Stimulated activated CD4-positive, alpha-beta T cell treated with anti-CD3 and anti-CD28 coated beads, Interleukin-15, amount 100 ng/mL, for 1 hour (primary cell): ENCODE measurements at places on chromosomes 6 and 20.

- DNase-seq: no peak
Measured at GRCh38 chr6:15062516-15063252, 183.2 kb upstream of the JARID2 start.

- DNase-seq: no peak
Measured at GRCh38 chr20:42366626-42367025, 748.4 kb upstream of the CHD6 start.

GRCh38 chr6:152478377-152479010 is 158.7 kb downstream of the SYNE1 start:
- DNase-seq: no peak

DNA sequence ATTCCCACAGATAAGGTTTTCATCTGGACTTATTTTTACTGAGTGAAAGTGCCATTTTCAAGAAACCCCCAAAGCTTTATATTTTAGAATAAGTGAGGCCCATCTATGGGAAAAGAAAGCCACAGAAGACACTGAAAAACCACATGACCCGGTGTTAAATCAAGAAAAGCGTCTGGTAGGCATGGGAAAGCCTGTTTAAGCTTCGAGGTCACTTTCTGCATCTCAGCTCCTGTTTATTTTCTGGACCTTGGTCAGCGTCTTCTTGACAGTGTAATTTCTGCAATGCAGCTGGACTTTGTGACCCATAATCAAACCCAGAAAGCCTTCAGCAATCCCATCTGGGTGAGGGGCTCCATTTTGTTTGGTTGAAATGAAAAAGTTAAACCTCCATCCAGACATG is 59.6 kb upstream of the NEDD9 start:
- DNase-seq: no peak

- no peak for DNase-seq
Measured at GRCh38 chr6:82013561-82014530, 233.7 kb downstream of the IBTK start.

GRCh38 chr6:3001773-3002293 is 2.1 kb downstream of the NQO2 start:
- DNase-seq: no peak

- no peak for DNase-seq
Measured at GRCh38 chr6:144321839-144322591, 36.9 kb downstream of the UTRN start.

- no peak for DNase-seq
Measured at GRCh38 chr6:132458887-132459604, 53.9 kb downstream of the STX7 start.

- no peak for DNase-seq
Measured at GRCh38 chr6:6716998-6717763, 128.7 kb downstream of the LY86 start.

GRCh38 chr6:158233214-158233795 is 65.2 kb downstream of the GTF2H5 start:
- DNase-seq: no peak
